Fibroblast of lung (primary cell): ENCODE measurements at places on chromosomes 16 and 17. TPM values are rescaled to one million over a fixed set of nuclear protein-coding genes. Genes with fewer than 3 reads are reported as not detected.

DNA sequence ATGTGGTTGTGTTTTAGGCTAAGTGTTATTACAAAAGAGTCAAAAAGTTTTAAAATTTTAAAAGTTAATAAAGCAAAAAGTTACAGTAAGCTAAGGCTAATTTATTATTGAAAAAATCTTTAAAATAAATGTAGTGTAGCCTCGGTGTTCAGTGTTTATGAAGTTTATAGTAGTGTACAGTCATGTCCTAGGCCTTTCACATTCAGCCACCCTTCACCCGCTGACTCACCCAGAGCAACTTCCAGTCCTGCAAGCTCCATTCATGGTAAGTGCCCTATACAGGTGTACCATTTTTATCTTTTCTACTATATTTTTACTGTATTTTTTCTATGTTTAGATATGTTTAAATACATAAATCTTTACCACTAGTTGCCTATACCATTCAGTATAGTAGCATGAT, 98.5 kb upstream of the RPRML start:
- H3K36me3 ChIP-seq, result no peaks in the 10 kb centered on the region
- no peaks in the 10 kb centered on the region for H3K4me1 ChIP-seq
- H3K27ac ChIP-seq, result no peak overlapping the region
- H3K27me3 ChIP-seq, result no peaks in the 10 kb centered on the region
- peak; percentile 61 for DNase-seq

Gene SLC9A5
- 1.0 and 2.3 TPM in 2 replicates for total RNA-seq

GRCh38 chr17:67576471-67577115, 141.1 kb upstream of the NOL11 start:
- H3K36me3 ChIP-seq, result no peaks in the 10 kb centered on the region
- no peak overlapping the region for H3K4me3 ChIP-seq
- no peak overlapping the region for H3K27ac ChIP-seq
- no peaks in the 10 kb centered on the region for H3K4me1 ChIP-seq
- no peaks in the 10 kb centered on the region for H3K27me3 ChIP-seq

Gene SCGB1C2
- total RNA-seq, result not detected in 2 replicates

- no peak overlapping the region for H3K27ac ChIP-seq
- H3K4me3 ChIP-seq, result no peak overlapping the region
- peaks cover 3% of the 10 kb centered on the region for H3K27me3 ChIP-seq
- no peak for DNase-seq
- no peaks in the 10 kb centered on the region for H3K36me3 ChIP-seq
These were observed 43.2 kb downstream of the PIMREG start for GRCh38 chr17:6487251-6488007.

DNA sequence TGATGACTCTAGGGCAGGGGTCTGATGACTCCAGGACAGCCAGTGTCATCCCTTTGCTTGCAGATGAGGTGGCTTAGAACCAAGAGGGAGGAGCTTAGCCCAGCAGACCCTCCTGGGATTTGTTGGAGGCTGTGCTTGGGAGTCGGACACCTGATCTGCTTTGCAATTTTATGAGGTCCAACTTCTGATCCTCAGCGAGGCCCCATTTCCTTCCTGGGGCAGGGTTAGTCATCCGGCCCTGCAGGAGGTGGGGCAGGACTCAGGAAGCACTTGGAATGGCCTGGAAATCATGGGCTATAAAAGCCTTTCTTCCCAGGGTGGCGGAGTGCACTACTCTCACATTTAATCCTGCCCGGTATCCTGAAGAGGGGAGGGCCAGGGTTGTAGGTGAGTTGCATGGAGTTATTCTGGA, 168.5 kb downstream of the MSI2 start:
- H3K36me3 ChIP-seq, result no peaks in the 10 kb centered on the region
- peak; percentile 35 for DNase-seq
- H3K27ac ChIP-seq, result no peak overlapping the region
- H3K27me3 ChIP-seq, result no peaks in the 10 kb centered on the region
- no peak overlapping the region for H3K4me3 ChIP-seq
- H3K4me1 ChIP-seq, result no peaks in the 10 kb centered on the region
